Stimulated activated CD4-positive, alpha-beta T cell treated with anti-CD3 and anti-CD28 coated beads, Interleukin-1b, Interleukin-23, amount 100 ng/mL, for 4 hours (primary cell): ENCODE measurements at places on chromosomes 4 and X.
A peak's percentile ranks its signal among the peaks of the same experiment; 100 is the strongest.

DNA sequence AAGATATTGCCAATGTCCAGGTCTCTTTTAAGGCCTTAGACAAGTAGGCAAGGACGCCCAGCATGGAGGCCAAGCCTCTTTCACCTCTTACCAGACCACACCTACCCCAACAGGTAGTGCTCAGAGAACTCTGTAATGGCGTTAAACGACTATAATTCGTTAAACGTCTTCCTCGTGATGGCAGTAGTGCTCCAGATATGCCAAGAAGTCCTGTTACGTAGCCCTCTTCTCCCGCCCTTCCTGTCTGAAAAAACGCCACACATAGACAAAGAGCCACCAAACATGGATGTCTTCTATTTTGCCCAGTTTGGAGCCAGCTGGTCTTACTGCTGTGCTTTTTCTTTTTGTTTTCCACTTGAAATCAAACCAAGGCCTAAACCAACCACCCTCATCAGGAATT is 190.7 kb downstream of the OR13H1 start:
- DNase-seq = peak; percentile 68

- no peak for DNase-seq
Observed at GRCh38 chrX:17822351-17822750, 38.7 kb downstream of the RAI2 start.

- no peak for DNase-seq
Observed at GRCh38 chr4:29636961-29637360, 1083.2 kb upstream of the PCDH7 start.

GRCh38 chr4:121143131-121143530 is 21.0 kb downstream of the TNIP3 start:
- no peak for DNase-seq

- DNase-seq = no peak
Observed at GRCh38 chrX:29044423-29045184, 457.4 kb downstream of the IL1RAPL1 start.
